ENCODE measurements at places on chromosomes 4 and X.

DNA sequence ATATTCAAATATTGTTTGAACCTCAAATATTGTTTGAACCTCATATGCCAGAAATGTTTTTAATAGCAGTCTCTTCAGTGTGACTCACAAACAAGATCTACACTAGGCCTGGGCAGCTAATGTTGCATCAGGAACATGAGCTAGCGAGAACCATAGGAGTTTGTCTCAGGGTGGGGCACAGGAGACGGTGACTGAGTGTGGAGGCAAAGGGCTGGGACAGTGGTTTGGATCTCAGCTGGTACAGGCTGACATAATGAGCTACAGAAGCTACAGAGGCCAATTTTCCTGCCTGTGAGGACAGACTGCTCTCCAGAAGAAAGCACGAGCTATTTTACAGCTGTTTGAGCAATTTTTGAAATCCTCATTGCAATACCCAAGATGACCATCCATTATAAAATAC lies 224.7 kb downstream of the CENPC start:
- no peak for DNase-seq

- no peak for DNase-seq
Observed at GRCh38 chrX:49995107-49995731, 72.8 kb downstream of the CLCN5 start.

DNA sequence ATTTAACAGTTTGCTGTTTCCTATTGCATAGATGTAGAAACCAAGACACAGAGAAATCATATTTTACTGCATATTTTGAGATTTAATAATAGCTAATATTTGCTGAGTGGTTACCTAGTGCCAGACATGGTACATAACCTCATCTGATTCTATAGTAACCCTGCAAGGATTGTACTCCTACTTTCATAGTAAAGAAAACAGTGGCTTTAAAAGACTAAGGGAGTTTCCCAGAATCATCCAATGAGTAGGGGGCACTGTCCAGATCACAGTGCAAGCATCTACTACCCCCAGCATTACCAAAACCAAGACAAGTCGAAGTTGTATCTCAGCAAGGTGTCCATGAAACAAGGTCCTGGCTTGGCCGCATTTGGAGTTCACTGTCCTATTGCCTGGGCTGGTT lies 224.5 kb upstream of the TENM3 start:
- no peak for DNase-seq

DNA sequence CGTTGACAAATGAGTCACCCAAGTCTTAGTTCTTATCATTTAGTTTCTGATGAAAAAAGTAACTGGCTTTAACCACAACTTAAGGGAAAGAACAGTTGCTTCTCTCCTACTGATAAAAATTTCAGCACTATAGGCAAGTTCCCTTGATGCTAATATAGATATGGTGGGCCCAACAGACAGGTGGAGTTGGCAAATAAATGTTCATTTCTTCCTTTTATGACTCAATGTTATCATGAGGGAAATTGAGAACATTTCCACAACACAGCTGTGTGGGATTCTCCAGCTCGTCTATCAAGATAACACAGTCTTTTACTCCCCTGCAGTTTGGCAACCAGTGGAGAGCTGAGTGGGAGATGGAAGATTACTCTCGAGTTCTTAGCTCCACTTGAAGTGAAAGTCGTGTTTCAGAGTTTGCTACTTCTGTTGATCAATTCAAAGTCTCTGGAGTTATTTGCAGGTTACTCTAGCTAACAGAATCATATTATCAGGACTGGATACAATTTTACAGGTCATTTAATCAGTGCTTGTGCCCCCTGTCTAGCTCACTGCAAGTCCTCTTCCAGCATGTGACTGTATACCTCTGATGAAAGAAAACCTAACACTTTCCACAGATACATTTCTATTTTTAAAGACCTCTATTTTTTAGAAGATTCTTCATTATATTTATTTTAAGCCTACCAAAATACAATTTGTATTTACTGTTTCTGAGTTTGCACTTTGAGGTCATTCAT lies 270.6 kb upstream of the GK2 start:
- no peak for DNase-seq

- DNase-seq: no peak
Observed at GRCh38 chr4:140003876-140004548, 150.0 kb downstream of the MAML3 start.

DNA sequence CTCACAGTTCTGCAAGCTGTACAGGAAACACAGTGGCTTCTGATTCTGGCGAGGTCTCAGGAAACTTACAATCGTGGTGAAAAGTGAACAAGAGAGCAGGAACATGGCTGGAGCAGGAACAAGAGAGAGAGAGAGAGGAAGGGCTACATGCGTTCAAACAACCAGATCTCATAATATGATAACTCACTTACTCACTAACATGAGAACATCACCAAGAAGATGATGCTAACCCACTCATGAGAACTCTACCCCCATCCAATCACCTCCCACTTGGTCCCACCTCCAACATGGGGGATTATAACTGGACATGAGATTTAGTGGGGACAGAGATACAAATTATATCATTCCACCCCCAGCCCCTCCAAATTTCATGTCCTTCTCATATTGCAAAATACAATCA lies 9.8 kb upstream of the TLR1 start:
- no peak for DNase-seq

- DNase-seq: no peak
Observed at GRCh38 chrX:154020536-154021115, 924 bp upstream of the IRAK1 start.

- no peak for DNase-seq
Observed at GRCh38 chrX:136495043-136495442, 2.3 kb upstream of the HTATSF1 start.

- DNase-seq: no peak
Observed at GRCh38 chr4:87633243-87633642, 16.8 kb upstream of the DMP1 start.

GRCh38 chrX:140836874-140837273 lies 127.3 kb downstream of the LINC00632 start:
- no peak for DNase-seq

GRCh38 chrX:78650906-78651437 lies 8.2 kb downstream of the RTL3 start:
- no peak for DNase-seq

DNA sequence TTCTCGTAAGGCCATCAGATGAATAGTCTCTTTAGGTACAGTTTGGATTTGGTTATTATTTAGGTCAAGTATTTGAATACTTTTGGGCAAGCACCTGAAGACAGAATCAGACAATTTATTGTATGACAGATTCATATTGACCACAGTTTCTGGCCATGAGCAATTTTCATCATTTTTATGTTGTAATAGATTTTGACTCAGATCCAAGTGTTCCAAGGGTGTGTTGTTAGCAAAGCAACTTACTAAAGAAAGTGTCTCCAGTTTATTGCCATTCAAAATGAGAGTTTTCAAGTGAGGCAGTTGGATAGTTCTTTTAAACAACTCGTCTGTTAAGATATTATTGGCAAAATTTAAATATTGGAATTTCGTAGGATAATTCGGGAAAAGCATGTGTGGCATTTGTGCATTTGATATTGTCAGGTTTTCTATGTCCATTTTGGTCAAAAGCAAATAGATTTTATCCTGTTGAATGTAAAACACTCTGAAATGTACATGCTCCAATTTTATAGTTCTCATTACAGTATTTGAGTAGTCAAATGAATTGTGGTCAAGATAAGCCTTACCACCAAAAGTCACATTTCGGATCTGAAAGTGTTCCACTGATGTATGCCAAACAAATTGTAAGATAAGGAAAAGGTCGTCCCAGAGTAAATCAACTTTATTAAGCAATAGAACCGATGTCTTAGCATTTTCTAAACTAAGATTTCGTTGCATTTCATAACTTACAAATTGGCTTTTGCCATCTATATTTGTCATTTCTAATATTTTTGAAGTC lies 8.4 kb downstream of the TLR10 start:
- no peak for DNase-seq
